Naive thymus-derived CD4-positive, alpha-beta T cell (primary cell): ENCODE measurements at places on chromosomes 1 and 21. TPM values are rescaled to one million over a fixed set of nuclear protein-coding genes. Genes with fewer than 3 reads are reported as not detected.

Gene NBPF6
- not detected for polyA plus RNA-seq

Gene FBXO44
- polyA plus RNA-seq, result 11.3 TPM

Gene METTL13
- polyA plus RNA-seq, result 55.7 TPM

Gene SAMSN1
- 25.5 TPM for polyA plus RNA-seq

DNA sequence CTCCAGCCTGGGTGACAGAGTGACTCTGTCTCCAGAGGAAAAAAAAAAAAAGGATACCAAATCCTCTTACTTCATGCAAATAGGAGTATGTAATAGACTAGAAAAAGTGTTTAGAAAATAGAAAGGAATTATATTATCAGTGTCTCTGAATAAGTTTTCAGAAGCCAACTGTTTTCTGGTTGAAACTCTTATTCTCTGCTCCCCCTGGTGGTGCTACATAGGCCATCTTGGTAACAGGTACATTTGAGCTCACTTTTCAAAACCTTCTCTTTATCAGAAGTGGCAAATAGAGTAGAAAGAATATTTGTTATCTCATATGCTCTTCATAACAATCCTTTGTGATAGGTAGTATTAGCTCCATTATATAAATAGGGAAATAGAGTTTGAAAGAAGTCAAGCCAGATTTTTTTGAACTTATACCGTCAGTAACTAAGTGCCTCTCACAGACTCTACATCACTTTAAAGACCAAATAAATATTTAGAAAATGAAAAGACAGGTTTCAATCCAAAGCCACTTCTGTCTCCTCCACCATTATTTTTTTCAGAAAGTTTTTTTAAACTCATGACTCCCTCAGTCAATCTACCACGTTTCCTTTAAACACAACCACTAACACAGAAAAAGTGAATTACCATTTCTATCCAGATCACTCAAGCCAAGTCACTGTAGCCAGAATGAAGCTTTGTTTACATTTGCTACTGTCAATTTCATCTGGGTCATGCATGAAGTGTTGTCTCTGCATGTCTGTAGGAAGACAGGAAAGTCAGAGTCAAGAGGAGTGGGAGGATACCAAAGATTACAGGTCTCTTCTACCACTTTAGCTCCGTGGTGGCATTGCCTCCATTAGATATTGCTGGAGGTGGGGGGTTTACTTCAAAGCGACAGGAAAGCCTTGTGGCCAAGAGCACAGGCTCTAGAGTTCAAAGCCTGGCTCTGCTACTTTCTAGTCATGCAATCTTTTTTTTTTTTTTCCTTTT, 45.6 kb downstream of the IL23R start:
- H3K27ac ChIP-seq, result no peak overlapping the region
- H3K27me3 ChIP-seq, result no peaks in the 10 kb centered on the region
- H3K36me3 ChIP-seq, result no peaks in the 10 kb centered on the region
- peak; percentile 21 for DNase-seq

DNA sequence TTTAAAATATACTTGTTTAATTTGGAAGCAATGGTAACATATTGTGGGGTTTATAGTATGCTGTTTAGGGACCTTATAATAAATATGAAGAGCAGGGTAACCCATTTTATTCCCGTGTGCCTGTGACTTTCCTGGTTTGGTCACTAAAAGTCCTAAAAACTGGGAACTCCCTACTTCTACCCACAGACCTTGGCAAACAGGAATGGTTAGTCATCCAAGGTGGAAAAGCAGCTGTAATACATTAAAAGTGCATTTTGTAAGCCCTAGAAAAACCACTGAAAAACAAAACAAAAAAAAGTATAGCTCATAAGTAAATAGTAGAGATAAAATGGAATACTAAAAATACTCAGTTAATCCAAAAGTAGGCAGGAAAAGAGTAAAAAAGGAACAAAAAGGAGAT, 538.9 kb downstream of the LMO4 start:
- DNase-seq, result no peak
- H3K4me1 ChIP-seq, result no peaks in the 10 kb centered on the region
- H3K27me3 ChIP-seq, result no peaks in the 10 kb centered on the region
- no peak overlapping the region for H3K27ac ChIP-seq
- H3K4me3 ChIP-seq, result no peak overlapping the region

- no peaks in the 10 kb centered on the region for H3K4me1 ChIP-seq
- no peaks in the 10 kb centered on the region for H3K27me3 ChIP-seq
- H3K4me3 ChIP-seq, result no peak overlapping the region
- H3K36me3 ChIP-seq, result no peaks in the 10 kb centered on the region
These were observed 234.0 kb downstream of the TM2D1 start for GRCh38 chr1:61490924-61491323.

DNA sequence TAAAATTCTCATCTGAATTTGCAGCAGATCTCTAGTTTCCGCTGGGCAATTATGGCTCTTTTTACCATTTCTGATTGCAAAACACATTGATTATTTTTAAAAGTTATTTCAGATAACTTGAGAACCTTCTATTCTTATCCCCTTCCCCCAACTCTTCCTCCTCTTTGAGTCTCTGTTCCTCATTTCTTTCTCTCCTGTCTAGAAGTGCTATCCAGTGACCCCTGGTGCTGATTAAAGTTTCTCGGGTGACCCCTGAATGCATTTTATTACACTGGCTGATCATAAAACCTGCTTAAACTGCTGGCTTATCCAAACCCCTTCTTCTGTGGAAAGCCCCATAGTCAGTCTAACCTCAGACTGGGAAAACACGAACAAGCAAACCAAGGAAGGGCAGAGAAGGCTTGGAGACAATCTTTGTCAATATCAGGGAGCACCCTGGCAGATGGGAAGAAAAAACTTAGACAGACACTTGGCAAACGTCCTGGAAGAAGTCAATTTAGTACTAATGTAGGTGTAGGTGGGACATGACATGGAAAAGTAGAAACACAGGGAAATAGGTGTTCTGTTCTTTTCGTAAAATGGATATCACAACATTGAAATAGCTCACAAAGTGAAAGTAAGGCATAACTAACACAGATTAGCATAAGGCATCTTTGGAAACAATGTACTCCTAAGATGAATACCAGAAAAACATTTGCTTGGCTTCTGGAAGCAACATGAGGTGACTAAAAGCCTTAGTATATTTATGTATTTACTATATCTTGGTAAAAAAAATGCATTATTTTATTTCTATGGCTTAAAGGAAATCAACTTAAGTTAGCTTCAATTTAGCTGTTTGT, 61.4 kb downstream of the GORAB start:
- no peak overlapping the region for H3K4me3 ChIP-seq
- DNase-seq, result no peak
- H3K36me3 ChIP-seq, result no peaks in the 10 kb centered on the region
- no peaks in the 10 kb centered on the region for H3K4me1 ChIP-seq

- no peaks in the 10 kb centered on the region for H3K36me3 ChIP-seq
- no peak for DNase-seq
- no peak overlapping the region for H3K4me3 ChIP-seq
- H3K27me3 ChIP-seq, result no peaks in the 10 kb centered on the region
- no peaks in the 10 kb centered on the region for H3K4me1 ChIP-seq
These were observed 6.4 kb upstream of the SMCP start for GRCh38 chr1:152871731-152872126.

DNA sequence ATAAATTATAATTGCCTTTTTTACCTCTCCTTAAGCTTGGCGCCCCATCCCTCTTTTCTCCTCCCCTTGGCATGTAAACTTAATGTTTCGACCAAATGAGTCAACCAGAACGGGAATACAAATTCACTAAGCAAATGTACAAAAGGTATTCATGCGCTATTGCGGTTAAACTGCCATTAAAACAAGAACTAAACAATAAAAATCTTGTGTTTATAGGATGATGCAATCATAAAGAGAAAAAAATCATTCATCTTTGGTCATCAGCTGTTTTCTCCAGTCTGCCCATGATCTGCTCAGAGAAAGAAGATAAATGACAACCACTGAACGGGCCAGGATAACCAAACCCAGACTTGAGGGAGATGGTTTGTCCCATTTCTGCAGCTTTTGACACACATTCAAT, 534.2 kb upstream of the PLXNA2 start:
- no peak overlapping the region for H3K4me3 ChIP-seq
- H3K27ac ChIP-seq, result no peak overlapping the region
- DNase-seq, result no peak

- no peaks in the 10 kb centered on the region for H3K36me3 ChIP-seq
- H3K4me1 ChIP-seq, result no peaks in the 10 kb centered on the region
- H3K4me3 ChIP-seq, result no peak overlapping the region
- no peak overlapping the region for H3K27ac ChIP-seq
These were observed 15.5 kb downstream of the LYPLAL1 start for GRCh38 chr1:219189021-219189824.

GRCh38 chr1:224339442-224340033, 9.6 kb upstream of the NVL start:
- DNase-seq, result no peak
- H3K4me1 ChIP-seq, result no peaks in the 10 kb centered on the region
- H3K27me3 ChIP-seq, result no peaks in the 10 kb centered on the region
- no peaks in the 10 kb centered on the region for H3K36me3 ChIP-seq
- no peak overlapping the region for H3K27ac ChIP-seq

DNA sequence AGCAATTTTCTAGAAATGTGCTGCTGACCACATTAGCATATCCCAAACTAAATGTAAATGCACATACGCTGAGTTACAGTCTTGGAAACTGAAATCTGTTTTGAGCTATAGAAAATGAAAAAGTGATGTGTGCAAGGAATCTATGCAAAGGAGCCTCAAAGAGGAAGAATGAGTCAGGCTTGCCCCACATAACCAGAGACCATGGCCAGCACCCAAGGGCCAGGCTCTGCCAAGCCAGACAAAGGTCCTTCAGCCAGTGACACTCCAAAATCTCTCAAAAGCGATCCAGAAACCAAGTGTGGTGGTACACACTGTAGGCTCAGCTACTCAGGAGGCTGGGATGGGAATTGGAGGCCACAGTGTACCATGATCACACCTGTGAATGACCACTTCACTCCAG, 195.2 kb downstream of the TOMM20 start:
- no peak overlapping the region for H3K27ac ChIP-seq
- H3K4me3 ChIP-seq, result no peak overlapping the region
- DNase-seq, result no peak
- no peaks in the 10 kb centered on the region for H3K36me3 ChIP-seq
- H3K4me1 ChIP-seq, result peaks cover 18% of the 10 kb centered on the region
- H3K27me3 ChIP-seq, result no peaks in the 10 kb centered on the region

DNA sequence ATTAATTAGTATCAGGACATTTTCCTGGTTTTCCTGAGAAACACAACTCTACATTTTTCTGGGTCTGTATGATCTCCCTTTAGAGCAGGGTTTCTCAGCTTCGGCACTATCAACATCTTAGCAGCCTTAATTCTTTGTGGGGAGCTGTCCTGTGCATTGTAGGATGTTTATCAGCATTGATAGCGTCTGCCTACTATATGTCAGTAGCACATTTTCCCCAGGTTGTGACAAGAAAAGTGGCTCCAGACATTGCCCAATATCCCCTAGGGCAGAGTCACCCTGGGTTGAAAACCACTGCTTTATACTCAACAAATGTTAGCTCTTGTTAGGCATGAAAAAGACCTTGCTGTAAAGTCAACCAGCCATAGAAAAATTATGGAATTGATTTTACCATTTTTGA, 195.1 kb upstream of the FMN2 start:
- H3K36me3 ChIP-seq, result no peaks in the 10 kb centered on the region
- no peak overlapping the region for H3K27ac ChIP-seq
- no peak overlapping the region for H3K4me3 ChIP-seq

DNA sequence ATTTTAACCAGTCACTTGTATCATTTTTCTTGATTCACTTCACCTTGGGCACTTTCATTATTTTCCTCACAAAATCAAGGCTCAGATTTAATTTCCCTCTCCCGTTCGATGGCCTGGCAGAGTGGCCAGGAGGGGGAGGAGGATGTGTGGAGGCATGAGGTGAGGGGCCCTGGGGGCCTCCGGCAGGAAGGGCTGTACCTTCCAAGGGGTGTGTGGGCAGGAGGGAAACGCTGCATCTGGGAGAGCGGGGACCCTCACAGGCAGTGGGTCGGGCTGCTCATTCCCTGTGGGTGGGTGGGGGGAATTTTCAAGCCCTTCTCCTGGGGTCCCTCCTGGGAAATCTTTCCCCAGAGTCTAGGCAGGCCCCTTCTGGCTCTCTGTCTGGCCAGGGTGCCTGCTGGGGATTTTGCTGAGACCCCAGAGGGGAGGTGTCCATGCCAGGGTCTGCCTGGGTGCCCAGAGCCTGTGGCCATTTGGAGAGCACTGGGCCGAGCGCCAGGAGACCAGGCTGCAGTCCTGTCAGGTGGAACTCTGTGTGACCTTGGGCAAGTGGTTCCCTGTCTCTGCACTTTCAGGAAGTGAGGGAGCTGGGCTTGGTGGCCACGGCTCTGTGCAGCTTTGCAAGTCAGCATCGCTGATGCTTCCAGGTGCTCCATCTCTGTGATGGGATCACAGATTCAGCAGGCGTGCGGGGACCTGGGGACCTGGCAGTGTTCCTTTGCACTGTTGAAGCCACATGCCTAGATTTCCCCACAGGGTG, 81.9 kb upstream of the C1orf174 start:
- H3K4me3 ChIP-seq, result no peak overlapping the region
- H3K27ac ChIP-seq, result no peak overlapping the region
- H3K36me3 ChIP-seq, result no peaks in the 10 kb centered on the region
- no peaks in the 10 kb centered on the region for H3K4me1 ChIP-seq

DNA sequence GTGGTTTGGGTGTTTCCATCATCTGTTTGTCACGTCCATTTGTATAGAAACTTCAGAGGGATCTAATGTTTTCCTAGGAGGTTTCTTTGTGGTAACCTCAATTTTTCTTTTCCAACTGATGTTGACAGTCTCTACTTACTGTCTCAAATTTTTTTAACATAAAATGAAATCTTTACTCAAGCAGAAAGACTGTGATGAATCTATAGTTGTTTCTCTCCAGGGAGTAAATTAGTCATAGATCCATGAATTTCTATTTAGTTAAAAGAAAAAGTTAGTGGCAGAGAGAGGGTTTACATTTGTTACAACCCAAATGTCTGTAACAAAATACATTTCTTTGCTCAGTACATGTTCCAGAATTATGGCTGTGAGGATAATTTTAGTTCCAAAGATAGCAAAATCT, 161.6 kb downstream of the DISP1 start:
- no peak overlapping the region for H3K4me3 ChIP-seq
- H3K36me3 ChIP-seq, result no peaks in the 10 kb centered on the region
- H3K4me1 ChIP-seq, result no peaks in the 10 kb centered on the region
- H3K27ac ChIP-seq, result no peak overlapping the region
- H3K27me3 ChIP-seq, result no peaks in the 10 kb centered on the region

GRCh38 chr1:222750651-222751050, 13.6 kb downstream of the FAM177B start:
- H3K4me1 ChIP-seq, result no peaks in the 10 kb centered on the region
- no peak overlapping the region for H3K4me3 ChIP-seq
- no peak overlapping the region for H3K27ac ChIP-seq
- no peak for DNase-seq
